NCI-H187 (cell line): ENCODE measurements at places on chromosomes 2 and 18.

GRCh38 chr2:159022019-159022418 lies 53.6 kb downstream of the TANC1 start:
- no peak for DNase-seq

GRCh38 chr2:120770176-120770575 lies 34.5 kb downstream of the GLI2 start:
- no peak for DNase-seq

- no peak for DNase-seq
These were observed 255.3 kb upstream of the FBXO11 start for GRCh38 chr2:48161628-48162027.

- DNase-seq: no peak
These were observed 86.5 kb downstream of the LRP2 start for GRCh38 chr2:169275696-169276444.

- DNase-seq: no peak
These were observed 82.4 kb upstream of the PELI1 start for GRCh38 chr2:64226611-64227010.

GRCh38 chr18:33946336-33946735 lies 278.4 kb downstream of the NOL4 start:
- no peak for DNase-seq

- DNase-seq: no peak
These were observed 48.7 kb downstream of the DHRS9 start for GRCh38 chr2:169118060-169118459.

GRCh38 chr2:50582164-50582563 lies 449.8 kb downstream of the NRXN1 start:
- peak; percentile 64 for DNase-seq

DNA sequence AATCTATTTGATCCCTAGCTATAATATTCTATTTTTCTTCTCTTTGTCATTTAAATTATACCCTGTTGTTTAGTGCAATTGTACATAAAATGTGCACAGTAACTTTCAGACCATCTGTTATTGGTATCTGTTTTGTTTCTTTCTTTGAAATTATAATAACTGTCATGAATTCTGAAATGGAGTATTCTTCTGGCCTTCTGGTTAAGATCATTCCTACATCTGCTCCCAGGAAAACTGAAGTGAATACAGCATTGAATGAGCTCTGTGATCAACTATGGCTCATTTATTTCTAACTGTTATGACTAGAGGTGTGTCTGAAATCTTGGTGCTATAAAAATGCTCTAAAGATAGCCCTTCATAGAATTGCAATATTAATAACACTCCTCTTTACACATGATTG lies 788.4 kb upstream of the TMEFF2 start:
- DNase-seq: no peak

DNA sequence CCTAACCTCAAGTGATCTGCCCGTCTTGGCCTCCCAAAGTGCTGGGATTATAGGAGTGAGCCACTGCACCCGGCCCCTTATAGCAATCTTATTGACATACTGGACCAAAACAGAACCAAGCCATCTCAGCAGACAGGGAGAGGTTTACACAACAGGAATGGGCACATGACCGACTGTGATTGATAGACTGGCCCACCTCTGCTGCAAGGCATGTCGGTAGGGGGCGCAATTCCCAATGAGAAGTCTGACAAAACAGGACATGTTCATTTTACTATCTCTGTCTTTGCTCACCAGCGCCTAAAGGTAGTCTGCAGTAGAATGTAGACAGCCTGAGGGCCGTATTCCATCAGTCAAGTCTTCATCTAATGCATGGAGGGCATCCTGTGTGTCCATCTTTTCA lies 2.0 kb downstream of the LYPD6B start:
- DNase-seq: no peak

GRCh38 chr2:191351921-191352320 lies 106.7 kb downstream of the MYO1B start:
- DNase-seq: no peak

DNA sequence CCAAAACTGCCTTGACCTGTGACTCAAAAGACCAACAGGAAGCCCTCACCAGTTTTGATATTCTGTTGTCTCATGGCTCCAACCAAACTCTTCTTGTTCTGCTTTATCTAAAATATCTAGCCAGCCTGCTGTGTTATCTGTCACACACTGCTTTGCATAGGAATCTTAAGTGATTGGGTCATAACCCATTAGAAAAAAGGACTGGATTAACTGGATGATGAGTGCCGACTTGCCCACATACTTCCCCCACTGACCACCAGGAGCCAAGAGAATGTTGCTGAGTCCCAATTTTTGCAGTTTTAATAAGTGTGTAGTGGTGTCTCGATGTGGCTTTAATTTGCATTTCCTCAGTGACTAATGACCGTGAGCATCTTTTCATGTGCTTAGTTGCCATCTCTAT lies 6.5 kb downstream of the MOGAT1 start:
- DNase-seq: no peak

GRCh38 chr2:17933256-17933655 lies 54.8 kb downstream of the KCNS3 start:
- no peak for DNase-seq

- DNase-seq: no peak
These were observed 108.9 kb upstream of the MAP4K3 start for GRCh38 chr2:39545957-39546356.

GRCh38 chr2:120525056-120526046 lies 179.4 kb downstream of the INHBB start:
- no peak for DNase-seq

DNA sequence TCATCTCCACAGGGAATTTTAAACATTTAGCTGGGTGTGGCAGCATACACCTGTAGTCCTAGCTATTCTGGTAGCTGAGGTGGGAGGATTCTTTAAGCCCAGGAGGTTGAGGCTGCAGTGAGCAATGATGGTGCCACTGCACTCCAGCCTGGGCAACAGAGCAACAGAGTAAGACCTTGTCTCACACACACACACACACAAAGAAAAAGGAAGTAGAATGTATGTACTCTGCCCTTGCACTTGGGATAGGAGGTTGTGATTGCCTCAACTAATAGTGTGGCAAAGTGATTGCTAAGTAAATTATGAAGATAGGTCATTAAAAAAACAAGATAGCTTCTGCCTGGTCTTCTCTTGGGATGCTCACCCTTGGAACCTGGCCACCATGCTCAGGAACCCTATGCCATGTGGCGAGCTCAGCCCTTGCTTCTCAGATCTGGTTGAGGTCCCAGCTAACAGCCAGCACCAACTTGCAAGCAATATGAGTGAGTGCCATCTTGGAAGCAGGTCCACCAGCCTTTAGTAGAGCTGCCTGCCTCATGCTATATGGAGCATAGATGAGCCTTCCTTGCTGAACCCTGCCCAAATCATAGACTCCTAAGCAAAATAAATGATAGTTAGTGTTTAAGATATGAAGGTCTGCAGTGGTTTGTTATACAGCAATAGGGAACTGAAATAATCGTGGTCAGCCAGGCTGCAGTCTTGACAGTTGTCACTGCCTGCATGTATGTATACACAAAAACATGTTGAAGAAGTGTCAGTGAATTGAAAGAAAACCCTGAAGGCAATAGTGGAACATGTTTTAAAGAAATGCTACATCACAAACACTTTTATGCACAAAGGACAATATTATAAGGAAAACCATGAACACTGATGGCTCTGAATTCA lies 30.1 kb upstream of the PNO1 start:
- no peak for DNase-seq
